ENCODE measurements at places on chromosomes 3 and 15.

DNA sequence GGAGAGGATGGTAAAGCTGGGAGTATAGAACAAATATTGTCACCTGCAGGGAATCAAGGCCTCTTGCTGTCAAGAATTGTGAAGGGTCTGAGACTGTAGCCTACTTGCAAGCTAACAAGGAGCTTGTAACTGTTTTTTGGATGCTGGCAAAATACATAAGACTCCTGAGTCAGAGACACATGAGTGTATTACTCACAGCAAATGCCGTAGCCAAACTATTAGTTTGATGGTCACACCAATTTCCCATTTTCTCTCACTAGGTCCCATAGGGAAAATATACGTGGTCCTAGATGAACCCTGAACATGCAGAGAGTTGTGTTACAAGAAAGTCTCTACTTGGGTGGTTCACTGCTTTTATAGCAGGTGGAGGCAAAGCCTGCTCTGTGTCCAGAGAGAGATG, 44.7 kb upstream of the LIPC start:
- no peak for DNase-seq

DNA sequence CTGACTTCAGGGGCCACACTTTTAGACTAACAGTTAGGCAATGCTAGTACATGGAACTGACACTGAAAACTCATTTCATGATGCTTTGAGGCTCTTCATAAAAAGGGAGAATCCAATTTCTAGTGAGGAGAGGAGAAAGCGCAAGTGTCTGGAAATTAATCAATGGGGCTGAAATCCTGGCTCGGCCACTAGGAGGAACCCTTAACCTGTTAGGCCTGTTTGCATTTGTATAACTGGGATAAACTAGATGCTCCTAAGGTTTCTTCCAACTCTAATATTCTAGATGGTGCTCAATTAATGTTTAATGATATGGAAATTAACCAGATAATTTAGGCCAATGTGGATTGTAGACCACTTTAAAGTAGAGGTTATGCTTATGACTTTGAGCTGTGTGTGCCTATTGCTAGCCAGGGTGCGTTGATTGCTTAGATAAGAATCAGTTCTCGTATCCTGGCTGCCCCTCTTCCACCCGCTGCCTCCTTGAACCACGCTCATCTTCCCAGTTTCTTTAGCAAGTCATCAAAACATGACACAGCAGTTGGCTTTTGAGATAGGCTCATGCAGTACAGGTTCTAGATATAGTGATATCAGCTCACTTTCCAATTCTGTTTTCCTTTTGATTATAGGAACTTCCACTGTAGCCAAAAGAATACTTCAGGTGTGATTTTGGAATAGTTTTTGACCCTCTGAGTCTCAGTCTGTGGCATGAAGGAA, 16.8 kb upstream of the CRBN start:
- peak; percentile 29 for DNase-seq

- no peak for DNase-seq
Measured at GRCh38 chr3:173936316-173936715, 538.8 kb downstream of the NLGN1 start.

GRCh38 chr3:23389686-23390085, 186.6 kb downstream of the UBE2E2 start:
- no peak for DNase-seq

DNA sequence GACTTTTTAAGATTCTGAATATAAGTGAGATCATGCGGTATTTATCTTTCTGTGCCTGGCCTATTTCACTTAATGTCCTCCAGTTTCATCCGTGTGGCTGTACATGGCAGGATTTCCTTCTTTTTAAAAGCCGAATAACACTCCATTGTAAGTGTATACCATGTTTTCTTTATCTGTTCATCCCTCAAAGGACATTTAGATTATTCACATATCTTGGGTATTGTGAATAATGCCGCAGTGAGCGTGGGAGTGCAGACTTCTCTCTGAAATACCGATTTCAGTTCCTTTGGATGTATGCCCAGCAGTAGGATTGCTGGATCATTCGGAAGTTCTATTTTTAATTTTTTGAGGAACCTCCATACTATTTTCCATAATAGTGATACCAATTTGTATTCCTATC, 136.1 kb downstream of the APBA2 start:
- no peak for DNase-seq

GRCh38 chr3:40996827-40997710, 202.2 kb upstream of the CTNNB1 start:
- no peak for DNase-seq

DNA sequence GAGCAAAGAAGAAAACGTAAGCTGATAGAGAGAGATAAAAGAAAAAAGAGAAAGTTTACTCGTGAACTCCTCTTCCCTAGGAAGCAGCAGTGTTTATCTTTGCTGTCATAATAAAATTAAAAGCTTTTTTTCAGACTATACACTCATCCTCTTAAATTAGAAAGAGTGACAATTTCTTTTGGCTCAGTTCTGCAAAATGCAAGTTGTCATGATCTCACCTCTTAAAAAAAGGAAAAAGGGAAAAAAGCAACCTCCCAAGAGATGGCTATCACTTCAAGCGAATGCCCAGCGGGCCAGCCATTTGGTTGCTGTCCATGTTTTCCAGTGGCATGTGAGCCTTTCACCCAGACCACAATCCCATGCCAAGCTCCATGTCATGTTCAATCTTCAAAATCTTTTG, 7.0 kb upstream of the THBS1 start:
- DNase-seq, result no peak

GRCh38 chr3:146903927-146904326, 298.8 kb upstream of the PLSCR5 start:
- no peak for DNase-seq

GRCh38 chr3:50203809-50204803, 965 bp upstream of the SLC38A3 start:
- no peak for DNase-seq

GRCh38 chr3:132090921-132091320, 56.1 kb upstream of the CPNE4 start:
- DNase-seq, result no peak

GRCh38 chr3:43024181-43024885, 45.2 kb downstream of the GASK1A start:
- DNase-seq, result peak; percentile 48

DNA sequence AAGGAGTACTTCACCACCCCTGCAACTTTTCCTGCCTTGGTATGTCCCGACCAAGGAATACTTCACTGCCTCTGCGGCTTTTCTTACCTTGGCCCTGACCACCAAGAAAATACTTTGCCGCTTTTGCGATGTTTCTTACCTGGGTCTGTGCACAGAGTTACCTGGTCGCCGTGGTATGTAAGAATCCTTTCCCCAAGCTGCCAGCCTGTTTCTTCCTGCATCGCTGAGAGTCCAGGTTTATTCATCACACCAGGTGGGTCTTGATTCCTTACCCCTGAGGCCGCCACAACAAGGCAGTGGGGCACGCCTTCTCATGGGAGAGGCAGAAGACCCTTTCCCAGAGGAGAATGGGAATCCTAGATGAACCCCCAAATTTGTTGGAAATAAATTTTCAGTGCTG, 511.3 kb downstream of the EDEM1 start:
- no peak for DNase-seq

DNA sequence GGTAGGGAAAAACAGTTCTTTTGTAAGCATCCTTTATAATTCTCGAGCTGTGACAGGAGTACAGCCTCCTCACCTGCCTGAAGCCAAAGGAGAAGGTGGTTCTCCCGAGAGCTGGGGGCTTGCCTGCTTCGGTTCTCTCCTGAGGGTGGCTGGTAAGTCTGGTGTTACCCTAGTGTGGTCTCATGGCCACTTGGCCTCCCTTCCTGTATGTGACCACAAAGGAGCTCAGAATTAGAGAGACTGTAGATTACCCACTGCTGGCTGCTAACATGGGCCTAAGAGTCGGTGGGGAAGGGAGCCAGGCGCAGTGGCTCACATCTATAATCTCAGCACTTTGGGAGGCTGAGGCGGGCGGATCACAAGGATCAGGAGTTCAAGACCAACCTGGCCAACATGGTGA, 12.6 kb downstream of the PDHB start:
- no peak for DNase-seq

DNA sequence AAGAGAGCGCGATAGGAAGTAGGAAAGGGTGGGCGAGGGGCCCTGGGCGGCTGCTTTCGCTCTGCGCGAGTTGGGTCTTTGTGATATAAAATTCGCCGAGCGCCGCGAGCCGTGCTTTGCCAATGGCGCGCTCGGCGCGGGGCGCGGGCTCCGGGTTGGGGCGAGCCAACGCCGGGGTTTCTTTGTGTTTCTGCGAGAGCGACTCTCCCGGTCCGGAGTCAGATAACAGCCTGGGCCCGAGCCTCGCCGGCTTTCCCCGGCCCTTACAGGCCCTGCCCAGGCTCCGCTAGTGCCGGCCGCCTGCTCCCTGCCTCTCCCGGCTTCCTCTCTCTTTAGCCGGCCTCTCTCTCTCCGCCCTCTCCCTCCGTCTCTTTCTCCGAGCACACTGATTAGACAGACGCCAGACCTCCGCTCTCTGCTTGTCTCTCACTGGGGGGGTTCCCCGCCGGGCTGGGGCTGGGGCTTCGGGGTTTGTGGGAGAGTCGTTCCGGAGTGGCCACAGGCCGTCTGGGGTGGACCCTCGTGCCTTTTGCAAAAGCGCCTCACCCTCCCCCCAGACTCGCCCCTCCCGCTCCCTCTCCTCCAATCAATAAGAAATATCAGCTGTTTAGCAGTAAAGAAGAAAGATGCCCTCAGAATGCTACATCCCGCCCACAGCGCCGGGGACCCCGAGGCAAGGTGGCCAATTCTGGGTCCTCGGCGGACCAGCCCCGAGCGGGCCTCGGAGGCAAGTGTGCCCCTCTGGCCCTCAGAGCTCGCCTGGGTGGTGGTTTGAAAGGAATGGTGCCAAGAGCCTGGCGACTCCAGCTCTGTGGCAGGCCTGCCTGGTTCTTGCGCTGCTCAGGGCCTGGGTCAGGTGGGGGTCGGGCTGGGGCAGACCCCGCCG, 2.9 kb downstream of the NR2F2 start:
- peak; percentile 66 for DNase-seq

DNA sequence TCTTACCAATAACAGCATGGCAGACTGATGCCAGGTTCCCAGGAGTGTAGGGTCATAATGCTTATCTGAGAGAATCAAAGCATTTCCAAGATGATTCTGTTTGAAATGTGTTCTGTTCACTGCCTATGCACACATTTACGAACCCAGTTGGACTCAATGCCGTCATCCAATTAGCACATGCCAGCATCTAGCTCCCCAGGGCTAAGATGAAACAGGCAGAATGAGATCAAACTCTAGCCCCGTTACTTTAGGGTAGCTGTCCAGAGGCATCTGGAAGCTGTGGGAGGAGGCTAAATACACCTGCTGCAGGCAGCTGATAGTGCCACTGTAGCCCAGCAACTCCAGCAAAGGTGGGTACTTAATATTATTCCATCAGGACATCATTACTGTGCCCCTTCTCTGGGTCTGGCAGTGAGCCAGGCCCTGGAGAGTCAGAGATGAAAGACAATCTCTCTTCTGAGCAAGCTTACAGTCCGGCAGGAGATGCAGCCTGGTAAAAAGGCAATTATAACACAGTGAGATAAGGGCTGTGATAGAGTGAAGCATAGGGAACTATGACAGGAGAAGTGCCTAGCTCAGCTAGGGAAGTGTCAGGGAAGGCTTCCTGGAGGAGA, 156.4 kb upstream of the PPP2R3A start:
- no peak for DNase-seq

DNA sequence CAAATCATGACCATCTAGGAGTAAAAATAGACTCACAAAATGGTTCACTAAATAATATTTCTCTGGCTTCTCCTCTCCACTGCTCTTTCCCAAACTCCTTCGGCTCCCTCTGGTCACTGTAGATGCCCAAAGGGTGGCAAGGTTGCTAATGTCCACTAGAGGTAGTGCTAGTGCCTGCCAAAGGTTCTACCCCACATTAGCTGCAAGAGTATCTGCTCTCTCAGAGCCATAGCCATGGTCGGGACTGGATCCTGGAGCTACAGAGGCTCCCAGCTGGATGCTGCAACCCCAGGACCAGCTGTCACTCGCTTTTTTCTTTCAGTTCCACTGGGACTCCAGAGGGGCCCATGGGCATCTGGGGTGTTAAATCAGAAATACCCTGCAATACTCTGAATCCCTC, 8.5 kb downstream of the HTR3D start:
- DNase-seq, result peak; percentile 28

DNA sequence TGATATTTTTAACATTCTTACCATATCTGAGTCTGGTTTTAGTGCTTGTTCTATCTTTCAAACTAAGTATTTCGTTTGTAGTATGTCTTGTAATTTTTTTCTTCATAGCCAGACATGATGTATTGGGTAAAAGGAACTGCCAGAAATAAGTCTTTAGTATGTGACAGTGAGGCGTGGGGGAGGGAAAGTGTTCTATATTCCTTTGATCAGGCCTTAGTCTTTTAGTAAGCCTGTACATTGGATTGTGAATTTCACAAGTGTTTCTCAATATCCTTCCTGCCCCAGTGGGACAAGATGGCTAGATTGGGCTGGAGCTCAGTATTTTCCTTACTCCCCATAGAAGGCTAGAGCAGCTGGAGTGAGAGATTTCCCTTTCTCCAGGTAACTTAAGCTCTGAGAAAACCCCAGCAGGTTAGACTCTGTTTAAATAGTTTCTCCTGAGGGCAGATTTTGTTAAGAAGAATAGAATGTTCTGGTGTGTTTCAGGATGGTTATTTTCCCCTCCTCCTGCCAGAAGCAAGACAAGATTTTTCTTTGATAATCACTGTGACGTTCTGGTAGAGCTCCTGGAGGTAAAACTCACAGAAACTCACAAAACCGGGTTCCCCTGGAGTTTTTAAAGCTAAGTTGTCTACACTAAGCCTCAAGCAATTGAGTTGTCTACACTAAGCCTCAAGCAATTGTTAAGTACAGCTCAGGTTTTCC, 140.7 kb upstream of the ARPP21 start:
- DNase-seq, result peak; percentile 10

- DNase-seq, result no peak
Measured at GRCh38 chr3:186418671-186419145, 56.7 kb upstream of the DGKG start.

GRCh38 chr15:30978328-30978727, 13.1 kb downstream of the MTMR10 start:
- DNase-seq, result no peak

- DNase-seq, result no peak
Measured at GRCh38 chr15:37481126-37481525, 380.8 kb upstream of the MEIS2 start.

- DNase-seq, result no peak
Measured at GRCh38 chr3:34132069-34132692, 333.8 kb downstream of the PDCD6IP start.
